ENCODE measurements at places on chromosomes 3 and 15.

GRCh38 chr3:30680789-30681648 lies 74.6 kb downstream of the TGFBR2 start:
- DNase-seq: no peak

- DNase-seq: no peak
Observed at GRCh38 chr3:82033186-82033585, 271.7 kb upstream of the GBE1 start.

GRCh38 chr3:13014755-13015285 lies 58.4 kb downstream of the IQSEC1 start:
- no peak for DNase-seq

DNA sequence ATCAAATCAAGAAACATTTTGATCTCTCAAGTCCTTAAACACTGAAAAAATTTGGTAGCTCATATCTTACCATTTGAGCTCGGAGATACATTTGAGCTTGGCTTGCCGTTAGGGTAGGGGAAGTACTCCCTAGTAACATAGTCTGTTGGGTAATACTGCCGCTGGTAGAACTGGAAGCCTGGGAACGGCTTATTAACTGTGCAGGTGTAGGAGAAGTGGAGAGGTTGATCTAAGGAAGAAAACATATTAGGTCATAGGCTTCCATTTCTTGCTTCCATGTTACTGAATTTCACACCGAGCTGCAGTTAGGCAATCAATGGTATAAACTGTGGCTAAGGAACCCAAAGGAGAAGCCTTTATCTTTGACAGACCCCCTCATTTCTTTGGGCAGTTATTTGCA lies 32.5 kb downstream of the PHC3 start:
- DNase-seq: no peak

DNA sequence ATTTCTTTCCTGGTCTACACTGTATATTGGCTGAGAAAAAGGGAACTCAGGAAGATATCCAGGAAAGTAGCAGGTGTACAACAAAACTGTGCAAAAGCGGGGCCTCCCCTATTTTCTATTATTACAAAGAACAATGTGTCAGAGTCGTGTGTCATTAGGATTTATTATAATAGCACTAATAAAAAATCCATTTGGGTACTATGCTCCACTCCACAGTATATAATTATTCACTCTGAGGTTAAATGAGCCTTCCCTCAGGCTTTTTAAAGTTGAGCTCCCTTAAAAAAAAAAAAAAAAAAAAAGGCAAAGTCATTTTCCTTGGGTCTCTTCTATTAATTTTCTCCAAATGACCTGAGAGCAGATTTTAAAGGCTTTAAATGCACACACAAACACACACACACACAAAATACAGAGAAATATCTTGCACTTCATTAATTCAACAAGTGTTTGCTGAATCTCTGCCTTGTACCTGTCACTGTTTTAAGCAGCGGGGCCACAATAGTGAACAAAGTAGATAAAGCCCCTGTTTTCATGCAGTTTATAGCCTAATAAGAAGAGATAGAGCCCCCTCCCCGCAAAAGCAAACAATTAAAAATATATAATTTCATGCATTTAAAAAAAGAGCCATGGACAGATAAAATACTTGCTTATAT lies 1.3 kb upstream of the DPP8 start:
- no peak for DNase-seq

- no peak for DNase-seq
Observed at GRCh38 chr15:85010071-85010385, 28.4 kb downstream of the PDE8A start.

DNA sequence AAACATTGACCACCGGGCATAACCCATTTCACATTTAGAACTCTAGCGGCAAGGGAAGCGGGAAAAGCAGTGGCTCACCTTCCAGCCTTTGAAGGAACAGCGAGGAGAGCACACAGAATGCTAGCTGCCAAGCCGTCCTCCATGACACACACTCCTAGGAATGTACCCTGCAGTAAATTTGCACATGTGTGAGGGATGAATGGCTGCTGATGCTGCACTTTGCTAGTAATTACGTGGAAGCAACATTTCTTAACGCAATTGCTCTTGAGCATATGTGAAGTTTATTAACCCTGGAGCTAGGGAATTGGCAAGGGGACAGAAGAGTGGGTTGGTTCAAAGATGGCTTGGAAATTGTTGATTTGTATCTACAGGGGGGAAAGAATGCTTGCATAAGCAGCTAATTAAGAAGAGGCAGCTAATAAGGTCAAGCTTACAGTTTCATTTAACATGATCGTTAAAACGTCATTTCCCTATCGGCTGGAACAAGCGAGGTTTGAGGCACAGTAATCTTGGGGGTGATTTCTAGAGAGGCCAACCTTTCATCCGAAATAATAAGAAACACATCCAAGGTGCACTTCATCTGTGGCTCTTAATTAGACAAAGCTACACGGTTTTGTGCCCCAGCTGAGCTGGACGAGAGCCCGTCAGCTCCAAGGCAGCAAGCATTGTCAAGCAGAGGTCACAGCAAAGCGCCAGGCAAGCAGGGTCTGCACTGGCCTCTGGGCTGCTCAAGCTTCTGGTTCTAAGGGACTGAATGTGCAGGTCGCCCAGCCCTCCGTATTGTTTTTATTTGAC lies 123.4 kb downstream of the CHSY1 start:
- no peak for DNase-seq

GRCh38 chr3:13705051-13705450 lies 156.1 kb downstream of the FBLN2 start:
- no peak for DNase-seq

DNA sequence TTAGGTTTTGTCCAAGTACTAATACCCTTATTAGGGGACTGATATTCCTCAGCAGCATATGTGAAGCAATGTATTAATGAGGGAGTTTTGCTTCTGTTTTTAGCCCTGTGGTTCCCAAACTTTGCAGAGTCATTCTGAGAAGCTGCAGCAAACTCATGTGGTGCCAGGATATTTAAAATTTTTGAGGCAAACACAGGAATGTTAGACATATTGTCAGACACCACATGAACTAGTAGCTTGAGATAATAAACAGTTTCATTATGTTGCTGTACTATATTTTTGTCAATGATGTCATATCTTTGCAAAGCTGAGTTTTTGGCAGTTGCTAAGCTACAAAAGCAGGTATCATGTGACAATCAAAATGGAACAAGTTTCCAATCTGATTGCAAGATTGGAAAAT lies 36.6 kb downstream of the ATP6V1A start:
- DNase-seq: no peak

DNA sequence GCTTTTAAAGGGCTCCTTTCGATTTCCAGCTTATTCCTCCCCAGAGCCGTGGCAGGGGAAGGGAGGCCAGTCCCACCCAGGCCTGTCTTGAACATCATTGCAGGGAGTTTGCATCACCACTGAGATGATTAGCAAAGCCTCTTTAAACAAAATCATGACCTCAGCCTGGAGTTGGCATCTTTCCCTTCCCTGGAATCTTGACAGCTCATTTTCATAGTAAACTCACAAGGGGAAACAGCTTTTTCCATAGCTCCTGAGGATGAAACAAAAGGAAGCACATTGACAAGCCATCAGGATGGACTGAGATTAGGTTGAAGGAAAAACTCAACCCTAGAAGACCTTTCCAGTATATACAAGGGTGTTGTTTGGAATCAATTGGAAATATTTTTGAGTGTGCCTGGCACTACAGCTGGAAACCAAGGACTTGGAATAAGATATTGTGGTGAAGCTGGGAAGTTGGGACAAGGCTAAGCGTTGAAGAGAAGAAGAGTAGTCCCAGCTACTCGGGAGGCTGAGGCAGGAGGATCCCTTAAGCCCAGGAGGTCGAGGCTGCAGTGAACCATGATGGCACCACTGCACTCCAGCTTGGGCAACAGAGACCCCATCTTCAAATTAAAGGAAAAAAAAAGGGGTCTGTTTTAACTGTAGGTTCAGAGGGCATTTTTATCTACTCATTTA lies 3.1 kb upstream of the LARP6 start:
- no peak for DNase-seq

DNA sequence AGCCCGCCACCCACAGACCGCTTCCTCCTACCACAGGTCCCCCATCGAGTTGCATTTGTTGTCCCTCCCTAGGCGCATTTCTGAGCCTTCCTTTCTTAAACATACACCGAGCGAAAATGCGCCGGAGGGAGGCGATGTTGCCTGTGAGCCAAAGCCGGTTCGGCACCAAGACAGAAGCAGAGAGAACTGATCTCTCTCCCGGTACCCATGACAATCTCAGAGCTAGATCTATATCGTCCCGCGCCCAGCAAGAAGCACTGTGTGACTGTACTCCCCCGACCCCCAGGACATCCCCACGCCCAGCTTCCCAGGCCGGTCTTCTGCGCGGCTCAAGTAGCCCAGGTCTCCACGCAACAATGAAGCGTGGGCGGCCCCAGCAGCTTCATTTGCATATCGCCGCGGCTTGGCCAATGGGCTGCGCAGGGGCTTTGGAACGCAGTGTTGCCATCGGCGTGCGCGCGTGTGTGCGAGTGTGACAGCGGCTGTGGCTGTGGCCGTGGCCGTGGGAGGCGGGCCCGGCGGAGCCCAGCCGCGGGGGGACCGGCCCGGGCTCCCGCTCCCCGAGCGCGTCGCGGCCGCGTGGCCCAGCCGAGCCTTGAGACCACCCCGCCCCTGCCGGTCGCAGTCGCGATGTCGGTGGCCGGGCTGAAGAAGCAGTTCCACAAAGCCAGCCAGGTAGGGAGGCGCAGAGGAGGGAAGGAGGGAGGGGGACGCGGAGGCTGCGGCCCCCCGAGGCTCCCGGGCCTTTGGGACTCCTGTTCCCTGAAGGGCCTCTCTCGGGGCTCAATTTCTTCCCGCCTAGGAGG lies at the start of gene SH3GL3:
Gene SH3GL3, plus strand, starts transcription at position 438 of the 806 bp plus-strand sequence. Its CDS starts 193 bp downstream, at position 631.
- peak; percentile 37 for DNase-seq

- DNase-seq: no peak
Observed at GRCh38 chr3:130699765-130700164, 46.9 kb downstream of the PIK3R4 start.

- DNase-seq: no peak
Observed at GRCh38 chr15:78040653-78041244, 36.8 kb downstream of the TBC1D2B start.

GRCh38 chr3:149390772-149391212 lies 13.3 kb upstream of the TM4SF1 start:
- no peak for DNase-seq

DNA sequence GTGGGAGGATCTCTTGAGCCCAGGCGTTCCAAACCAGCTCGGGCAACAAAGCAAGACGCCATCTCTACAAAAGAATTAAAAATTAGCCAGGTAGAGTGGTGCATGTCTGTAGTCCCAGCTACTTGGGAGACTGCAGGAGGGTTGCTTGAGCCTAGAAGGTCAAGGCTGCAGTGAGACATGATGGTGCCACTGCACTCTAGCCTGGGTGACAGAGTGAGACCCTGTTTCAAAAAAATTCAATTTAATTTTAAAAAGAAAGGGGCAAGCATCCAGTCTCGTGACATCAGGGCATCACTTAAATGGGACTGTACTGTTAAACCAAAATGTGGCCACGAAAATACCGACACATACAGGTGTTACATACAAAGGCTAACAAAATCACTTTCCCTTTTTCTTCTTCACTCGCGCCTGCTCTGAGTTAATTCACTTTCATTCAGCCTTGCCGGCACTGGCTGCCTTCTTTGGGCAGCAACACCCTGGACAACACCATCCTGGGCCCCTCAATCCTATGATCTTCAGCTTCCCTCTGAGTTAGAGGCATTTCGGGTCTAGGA lies 121.7 kb downstream of the LIPC start:
- no peak for DNase-seq

DNA sequence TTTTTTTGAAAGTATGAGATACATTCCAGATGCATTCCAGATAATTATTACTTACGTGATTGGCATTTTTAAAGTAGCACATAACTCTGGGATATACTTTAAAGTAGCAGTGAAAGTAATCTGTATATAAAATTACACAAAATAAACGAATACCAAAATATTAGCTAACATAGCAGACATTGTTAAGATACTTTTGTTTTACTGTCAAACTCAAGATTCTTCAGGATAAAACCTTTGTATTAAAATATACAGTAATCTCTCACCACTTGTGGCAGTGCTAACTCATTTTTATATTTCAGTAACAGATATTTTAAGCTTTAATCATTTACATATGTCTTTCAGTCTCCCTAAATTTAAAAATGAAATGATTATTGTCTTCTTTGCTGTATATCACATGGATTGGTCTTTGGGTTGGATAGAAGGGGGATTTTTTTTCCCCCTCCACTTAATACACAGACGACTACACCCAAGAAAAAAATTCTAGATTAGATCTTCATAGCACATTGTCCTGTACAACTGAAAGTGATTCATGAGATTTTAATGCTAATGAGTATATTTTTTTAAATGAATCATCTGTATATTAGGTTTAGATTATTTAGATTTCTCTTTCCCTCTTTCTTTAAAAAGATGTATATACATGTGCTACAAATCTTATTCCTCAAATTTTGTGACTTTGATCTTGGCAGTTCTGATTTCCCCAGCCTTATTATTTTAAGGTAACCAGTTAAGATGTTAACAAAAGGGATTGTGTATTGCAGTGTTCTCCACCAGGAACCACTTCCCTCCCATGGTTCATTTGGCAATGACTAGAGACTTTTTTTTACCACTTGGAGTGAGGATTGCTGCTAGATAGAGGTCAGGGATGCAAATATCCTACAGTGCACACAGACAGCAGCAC lies 24.5 kb upstream of the EBLN2 start:
- DNase-seq: no peak

GRCh38 chr15:25175033-25175788 lies 220.4 kb downstream of the SNRPN start:
- peak; percentile 12 for DNase-seq

- no peak for DNase-seq
Observed at GRCh38 chr3:162111861-162112260, 615.3 kb downstream of the OTOL1 start.

- DNase-seq: no peak
Observed at GRCh38 chr15:85494048-85494777, 113.8 kb downstream of the AKAP13 start.

DNA sequence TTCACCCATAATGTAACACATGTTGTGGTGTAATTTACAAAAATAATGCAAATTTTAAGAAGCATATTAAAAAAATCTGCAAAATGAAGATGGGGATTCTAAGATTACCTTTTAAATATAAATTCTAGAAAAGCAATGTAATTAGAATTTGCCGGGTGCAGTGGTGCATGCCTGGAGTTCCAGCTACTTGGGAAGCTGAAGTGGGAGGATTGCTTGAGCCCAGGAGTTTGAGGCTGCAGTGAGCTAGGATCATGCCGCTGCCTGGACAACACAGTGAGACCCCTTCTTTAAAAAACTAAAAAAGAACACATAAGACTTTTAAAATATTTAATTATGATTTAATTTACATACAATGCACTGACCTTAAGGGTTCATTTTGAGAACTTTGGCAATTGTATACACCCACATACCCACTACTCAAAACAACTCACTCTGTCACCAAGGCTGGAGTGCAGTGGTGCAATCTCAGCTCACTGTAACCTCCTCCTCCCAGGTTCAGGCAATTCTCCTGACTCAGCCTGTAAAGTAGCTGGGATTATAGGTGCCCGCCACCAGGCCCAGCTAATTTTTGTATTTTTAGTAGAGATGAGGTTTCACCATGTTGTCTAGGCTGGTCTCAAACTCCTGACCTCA lies 134.0 kb upstream of the TBL1XR1 start:
- DNase-seq: no peak
